ENCODE measurements at places on chromosomes 12 and 14.

DNA sequence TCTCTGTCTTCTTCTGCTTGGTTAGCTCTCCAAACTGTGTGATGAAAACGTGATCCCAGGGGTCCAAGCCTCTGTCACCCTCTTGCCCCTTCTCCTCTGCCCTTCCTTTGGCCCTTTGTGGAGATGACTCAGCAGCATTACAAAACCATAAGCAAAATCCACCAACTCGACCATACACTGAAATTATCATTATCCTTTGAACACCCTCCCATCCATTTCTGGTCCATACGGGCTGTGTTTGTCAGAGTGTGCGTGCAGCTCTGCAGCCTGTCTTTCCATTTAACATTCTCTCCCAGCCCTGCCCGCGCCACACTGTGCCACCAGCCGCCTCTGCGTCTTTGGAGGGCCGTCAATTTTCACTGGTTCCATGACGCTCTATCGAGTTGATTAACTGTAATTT, 69.2 kb downstream of the SLC25A47 start:
- DNase-seq = no peak

GRCh38 chr12:82357845-82358199, 365 bp downstream of the CCDC59 start:
- DNase-seq = no peak

- no peak for DNase-seq
Measured at GRCh38 chr12:118330421-118331018, 42.2 kb downstream of the TAOK3 start.

DNA sequence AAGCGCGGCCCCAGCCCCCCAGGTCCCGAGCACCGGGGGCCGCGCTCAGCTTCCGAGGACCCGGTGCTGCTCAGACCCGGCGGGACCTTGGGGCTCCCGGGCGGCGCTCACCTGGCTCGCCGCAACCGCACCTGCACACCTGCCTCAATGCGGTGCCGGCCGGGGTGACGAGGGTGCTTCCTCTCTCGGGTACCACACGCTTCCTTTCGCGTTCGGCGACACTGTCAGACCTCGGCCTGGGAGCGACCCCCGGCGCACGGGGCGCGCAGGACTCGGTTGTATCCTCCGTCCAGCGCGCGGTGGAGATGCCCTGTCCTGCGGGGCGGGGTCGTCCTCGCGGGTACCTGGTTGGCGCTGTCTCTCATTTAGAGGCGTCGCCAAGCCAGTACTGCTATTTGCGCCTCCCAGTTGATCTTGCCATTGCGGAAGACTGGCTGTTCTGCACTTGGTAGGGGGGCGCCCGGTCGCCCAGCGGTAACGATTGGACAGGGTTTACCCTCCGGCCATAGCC, 718 bp downstream of the PACS2 start:
- DNase-seq = no peak

DNA sequence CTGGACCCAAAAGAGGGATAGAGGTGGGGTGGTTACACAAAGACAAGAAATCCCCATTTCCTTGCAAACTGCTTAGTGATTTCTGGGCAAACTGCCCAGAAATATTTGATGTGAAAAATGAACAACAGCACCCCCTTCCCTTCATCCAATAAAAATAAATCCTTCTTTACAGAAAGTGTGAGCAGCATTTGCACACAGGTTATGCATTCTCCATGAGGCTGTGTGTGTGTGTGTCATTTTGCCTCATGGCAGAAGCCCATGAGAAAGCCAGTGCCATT, 17.2 kb upstream of the NRXN3 start:
- peak; percentile 33 for DNase-seq

- DNase-seq = no peak
Measured at GRCh38 chr14:71119075-71119474, 211.8 kb downstream of the PCNX1 start.

Data from muscle of back (tissue), 13 donors.